Astrocyte of the hippocampus (primary cell): ENCODE measurements at places on chromosomes 2 and 18.

DNA sequence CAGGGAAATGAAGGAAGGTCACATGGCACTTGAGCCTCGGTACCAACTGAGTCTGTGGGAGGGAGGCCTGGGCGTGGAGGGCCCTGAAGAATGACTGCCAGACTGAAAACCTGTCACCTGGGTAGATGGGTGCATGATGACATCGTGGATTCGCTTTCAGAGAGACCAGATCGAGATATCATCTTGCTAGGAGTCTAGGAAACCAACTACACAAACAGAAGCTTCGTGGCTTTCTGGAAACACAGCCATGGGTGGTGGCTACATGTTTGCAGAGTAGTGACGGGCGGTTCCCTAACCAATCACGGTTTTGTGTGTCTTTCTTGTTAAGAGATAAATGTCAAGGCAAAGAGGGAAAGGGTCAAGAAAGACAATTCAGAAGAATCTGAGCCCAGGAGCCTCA is 155.0 kb downstream of the EIPR1 start:
- DNase-seq, result no peak

- no peak for DNase-seq
Measured at GRCh38 chr2:62464221-62465007, 41.6 kb downstream of the TMEM17 start.

- DNase-seq, result no peak
Measured at GRCh38 chr2:71860381-71860926, 287.2 kb downstream of the CYP26B1 start.

- peak; percentile 57 for DNase-seq
Measured at GRCh38 chr18:65938592-65939372, 188.0 kb downstream of the CDH7 start.

DNA sequence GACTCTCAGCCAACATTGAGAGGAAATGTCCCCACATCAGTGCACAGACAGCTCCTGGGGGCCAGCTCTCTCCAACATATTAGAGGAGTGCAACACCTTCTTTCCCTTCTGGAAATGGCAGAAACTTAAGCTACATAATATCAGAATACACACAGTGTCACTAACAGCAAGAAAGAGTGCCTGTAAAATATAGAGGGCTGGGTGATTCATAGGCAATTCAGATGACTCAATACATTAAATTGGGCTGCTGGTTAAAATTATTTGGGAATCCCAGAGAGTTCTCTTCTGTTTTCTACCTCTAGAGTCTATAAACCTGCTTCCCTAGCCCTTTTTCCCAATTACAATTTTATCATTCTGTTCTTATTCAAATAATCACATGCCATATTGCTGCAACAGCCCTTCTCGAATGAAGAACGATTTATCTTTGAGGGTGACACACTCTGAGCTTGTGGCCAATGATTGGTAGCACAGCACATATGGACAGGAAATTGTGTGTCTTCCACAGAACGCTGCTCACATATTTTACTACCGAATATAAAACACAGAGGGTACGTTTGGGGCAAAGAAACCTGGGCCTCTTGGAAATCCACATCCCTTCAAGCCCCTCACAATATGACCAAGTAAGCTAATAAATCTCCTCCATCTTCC is 381.2 kb downstream of the MBD2 start:
- no peak for DNase-seq

DNA sequence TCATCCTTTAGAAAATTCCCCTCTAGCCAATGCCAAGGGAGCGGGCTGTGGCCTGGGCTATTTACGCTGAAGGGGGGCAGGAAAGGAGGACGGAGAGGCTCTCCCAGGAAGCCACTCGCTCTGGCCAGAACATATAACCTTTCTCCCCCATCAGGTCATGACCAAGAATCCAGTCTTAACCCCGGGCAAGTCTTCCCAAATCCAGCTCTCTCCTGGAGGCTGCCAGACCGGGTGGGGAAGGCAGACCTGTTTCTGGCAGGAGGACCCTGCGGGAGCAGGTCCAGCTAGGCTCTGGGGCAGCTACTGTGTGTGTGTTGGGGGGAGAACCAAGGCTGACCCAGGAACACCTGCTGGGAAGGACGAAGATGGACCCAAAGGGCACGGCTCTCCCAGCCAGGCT is 13.4 kb upstream of the SEMA4C start:
- no peak for DNase-seq

DNA sequence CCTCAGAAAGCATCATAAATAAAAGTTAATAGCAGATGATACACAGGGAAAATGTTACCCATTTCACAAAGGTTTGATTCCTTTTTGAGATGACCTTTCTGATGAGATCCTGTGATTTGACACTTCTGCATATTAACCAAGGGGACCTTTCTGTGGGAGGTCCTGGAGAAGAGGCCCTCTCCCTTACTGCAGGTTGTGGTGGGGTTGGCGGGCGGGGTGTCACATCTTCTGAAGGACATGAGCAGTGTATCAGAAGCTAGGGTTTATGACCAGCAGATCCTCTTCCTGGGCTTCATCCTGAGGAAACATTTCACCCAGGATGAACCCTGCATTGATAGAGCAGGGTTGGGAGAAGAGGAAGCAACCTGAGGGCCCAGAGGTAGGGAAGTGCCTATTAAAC is 37.2 kb upstream of the SCLY start:
- no peak for DNase-seq

DNA sequence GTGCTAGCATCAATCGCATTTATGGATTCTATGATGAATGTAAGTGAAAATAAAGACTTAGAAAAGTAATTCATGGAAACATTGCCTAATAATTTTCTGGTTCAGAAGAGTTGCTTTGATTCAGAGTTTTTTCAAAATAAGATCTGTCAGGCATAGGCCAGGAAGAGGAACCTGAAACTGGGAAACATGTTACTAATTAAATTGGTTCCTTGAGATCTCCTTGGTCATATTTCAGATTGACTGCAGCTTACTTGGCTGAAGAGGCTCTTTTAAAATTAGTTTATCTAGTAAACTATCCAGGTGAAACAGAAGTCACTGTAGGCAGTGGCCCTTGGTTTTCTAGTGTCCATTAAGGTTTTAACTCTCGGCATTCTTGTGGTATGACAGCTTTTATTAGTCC is 27.4 kb downstream of the PPP1CB start:
- no peak for DNase-seq

- no peak for DNase-seq
Measured at GRCh38 chr18:77106331-77106730, 26.3 kb downstream of the MBP start.

- DNase-seq, result peak; percentile 17
Measured at GRCh38 chr2:195500879-195501278, 156.1 kb upstream of the SLC39A10 start.

DNA sequence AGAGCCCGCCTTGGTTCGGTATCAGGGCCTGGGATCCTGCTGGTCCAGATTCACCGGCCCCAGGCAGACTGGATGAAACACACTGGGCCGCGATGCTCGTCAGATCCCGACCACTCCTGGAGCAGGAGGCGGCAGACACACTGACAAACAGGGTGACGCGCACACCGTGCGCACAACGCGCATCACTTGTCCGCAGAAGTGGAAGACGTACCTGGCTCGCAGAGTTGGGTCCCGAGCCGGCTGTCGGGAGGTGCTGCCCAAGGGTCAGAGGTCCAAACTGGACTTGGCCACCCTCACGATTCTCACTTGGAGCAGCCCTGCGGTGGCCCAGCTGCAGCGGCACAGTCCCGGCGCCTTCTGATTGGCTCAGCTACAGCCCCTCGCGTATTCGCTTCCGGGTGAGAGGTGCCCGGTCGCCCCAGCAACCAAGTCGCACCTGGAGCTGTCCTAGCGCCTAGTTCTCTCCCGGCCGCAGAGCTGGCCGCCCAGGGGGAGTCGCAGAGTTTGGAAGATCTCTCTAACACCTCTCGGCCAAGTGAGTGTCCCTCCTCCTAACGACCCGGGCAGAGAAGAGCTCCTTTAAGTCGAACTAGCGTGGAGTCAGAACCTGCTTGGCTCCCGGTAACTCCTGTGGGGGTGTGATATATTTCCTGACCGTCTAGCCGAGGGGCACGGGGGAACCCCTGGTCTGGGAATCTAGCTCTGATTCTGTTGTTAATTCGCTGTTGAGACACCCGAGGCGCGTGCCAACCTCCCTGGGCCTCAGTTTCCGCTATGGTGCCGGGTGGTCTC is at the start of the genes DHX57 and MORN2:
DHX57 (minus strand) TSS at position 359 of the 792 bp plus-strand sequence. CDS start 7,529 bp downstream, outside the sequence.
MORN2 (plus strand) TSS at position 401 of the 792 bp plus-strand sequence.
- peak; percentile 93 for DNase-seq

DNA sequence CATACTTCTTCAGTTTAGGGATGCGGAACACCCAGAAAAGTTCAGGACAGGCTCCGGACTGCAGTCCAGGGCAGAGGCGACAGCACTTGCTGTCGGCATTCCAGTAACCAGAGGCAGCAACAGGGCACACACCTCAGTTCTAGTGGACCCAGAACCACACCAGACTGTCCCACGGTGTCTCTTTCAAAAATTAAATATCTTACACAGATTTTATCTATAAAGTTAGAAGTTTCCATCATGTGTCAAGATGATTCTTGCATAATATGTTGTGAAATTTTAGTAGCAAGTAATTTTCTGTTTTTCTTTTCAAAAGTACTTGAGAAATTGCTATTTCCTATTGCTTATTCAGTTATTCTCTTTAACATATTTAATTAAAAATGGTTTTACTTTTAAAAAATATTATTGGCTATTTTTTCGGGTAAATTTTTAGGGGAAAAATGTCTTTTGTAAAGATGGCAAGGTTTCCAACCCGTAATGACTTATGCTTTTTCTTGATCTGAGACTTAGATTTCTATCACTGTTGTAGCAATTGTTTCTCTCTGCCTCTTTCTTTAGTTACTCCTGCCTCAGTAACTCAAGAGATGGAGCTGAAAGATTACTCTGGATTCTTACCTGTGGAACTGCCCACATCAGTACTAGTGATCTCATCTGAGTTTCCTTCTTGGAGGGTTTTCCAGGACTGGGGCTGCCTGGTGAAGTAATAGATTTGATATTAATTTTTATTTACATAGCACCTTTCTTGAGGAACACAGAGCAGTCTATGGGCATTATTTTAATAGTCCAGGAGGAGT is 182.7 kb downstream of the LTBP1 start:
- DNase-seq, result no peak

- DNase-seq, result no peak
Measured at GRCh38 chr2:24723665-24724064, 69.5 kb downstream of the PTRHD1 start.

GRCh38 chr2:158025255-158025996 is 76.2 kb upstream of the UPP2 start:
- DNase-seq, result no peak

- DNase-seq, result no peak
Measured at GRCh38 chr2:109489296-109489695, 124.5 kb downstream of the SEPTIN10 start.

DNA sequence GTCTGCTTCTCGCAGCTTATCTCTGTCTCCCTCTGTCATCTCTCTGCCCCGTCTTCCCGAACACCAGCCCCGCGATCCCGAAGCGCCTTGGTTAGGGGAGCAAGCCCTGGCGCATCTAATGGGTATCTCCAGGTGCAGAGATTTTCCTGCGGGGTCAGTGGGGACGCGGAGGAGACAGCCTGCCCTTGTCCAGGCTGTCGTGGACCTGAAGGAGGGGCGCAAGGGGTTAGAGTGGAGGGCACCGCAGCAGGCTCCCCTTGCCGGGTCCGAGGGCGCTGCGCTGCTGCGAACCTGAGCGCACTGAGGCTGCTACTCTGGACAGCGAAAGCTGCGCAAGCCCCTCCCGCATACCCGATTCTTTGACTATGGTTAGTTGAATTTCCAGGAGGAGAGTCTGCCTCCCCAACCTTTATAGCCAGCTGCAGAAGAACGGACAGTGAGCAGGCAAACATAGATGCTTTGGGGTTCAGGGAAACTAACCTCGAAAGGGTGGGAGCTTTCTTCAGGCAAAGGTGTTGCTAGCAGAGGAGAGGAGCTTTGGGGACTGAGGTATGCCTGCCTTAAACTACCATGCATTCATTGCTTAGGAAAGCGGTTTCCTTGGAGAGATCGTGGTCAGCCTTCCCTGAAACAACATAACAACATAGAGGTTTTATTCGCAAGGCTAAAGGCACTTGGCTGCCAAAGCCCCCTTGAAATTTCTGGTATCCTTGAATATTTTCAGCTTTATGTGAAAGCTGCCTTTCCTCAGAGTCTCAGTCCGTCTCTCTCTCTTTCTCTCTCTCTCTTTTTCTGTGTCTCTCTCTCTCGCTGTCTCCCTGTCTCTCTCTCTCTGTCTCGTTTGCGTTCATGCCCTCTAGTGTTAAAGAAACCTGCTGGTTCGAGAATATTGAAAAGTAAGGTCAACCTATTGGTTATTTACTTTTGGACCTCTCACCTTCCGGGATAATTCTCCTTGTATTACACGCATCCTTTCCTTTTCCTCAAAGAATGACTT is 1.6 kb downstream of the GALNT13 start:
- DNase-seq, result peak; percentile 43

DNA sequence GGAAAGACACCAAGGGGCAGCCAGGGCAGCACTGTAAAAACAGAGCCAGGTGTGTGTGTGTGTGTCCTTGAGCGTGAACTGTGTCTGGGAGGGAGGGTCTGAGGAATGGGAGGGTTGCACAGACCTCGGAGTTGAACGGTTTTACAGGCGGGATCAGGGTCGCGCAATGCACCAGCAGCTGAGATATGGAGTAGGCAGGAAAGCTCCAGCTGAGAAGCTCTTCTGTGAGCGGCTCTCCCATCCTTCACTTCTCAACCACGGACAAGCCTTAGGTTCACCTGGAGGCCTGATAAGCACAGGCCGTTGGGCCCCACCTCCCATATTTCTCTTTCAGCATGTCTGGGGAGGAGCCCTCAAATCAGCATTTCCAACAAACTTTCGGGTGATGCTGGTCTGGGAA is 12.1 kb downstream of the SERTAD2 start:
- DNase-seq, result no peak

DNA sequence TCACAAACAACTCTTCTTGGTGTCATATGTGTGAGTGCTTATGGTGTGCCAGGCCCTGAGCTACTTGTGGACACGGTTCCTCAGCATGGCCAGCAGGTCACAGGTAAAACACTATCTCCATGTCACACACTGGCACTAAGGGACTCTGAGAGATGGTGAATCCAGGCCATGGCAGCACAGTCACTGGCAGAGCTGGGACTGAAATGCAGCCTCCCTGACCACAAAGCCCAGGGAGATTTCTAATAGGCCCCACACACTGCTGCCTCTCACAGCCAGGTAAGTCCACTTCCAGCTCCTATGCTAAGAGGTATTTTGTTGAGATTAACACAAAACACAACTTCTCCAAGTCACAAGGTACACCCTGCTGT is 92.0 kb downstream of the ACTR2 start:
- DNase-seq, result no peak

DNA sequence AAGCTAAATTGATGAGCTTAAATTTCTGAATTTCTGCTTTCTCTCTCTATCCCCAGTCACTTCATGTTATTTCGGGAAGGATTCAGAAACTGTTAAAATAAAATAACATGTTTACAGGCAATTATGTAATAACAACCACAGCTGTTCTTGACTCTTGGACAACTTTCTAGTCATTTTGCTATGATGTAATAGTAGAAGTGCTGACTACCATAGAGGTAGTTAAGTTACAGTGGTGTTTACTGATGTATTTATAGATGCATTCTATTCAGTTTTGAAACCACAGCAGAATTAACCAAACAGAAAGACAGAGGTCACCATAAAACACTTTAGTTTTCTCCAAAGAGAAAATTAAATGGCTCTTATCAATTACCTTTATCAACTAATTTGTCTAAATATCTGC is 1292.0 kb upstream of the CHAC2 start:
- DNase-seq, result no peak
